Right lung (tissue), 10 donors: ENCODE measurements at places on chromosomes 7 and 10. TPM values are rescaled to one million over a fixed set of nuclear protein-coding genes. Genes with fewer than 3 reads are reported as not detected.
A peak's percentile ranks its signal among the peaks of the same experiment; 100 is the strongest.

DNA sequence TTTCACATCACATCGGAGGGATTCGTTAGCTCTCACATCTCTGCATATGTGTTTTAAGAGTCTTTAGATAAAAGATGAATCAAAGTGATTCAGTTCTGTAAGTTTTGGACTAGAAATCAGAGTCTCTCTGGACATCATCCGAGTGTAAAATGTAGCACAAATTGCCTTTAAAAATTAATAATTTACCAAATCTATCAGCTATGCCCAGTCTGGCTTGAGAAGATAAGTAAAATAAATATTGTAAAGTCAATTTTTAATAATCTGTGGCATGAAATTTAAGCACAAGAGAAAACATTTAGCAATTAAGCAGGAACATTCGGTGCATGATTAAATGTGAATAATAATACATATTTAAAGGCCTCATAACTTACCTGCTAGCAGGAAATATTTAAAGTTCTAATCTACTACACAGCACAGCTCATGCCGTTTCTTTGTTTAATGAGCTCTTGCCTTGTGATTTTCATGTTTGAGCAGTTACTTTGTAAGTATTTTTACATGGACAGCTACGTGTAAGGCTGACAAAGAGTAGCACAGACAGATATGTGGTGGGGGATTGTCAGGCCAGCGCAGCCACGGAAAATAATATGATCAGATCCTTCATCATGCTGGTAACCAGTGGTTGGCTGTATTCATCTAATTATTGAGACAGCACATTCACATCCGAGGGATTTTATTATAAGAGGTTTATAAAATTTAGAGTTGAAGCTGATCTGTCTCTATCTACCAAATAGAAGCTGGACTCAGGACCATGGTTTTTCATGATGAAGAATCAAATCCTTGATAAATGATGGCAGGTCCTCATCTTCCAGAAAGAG is 317.3 kb downstream of the ADARB2 start:
- no peak for DNase-seq

DNA sequence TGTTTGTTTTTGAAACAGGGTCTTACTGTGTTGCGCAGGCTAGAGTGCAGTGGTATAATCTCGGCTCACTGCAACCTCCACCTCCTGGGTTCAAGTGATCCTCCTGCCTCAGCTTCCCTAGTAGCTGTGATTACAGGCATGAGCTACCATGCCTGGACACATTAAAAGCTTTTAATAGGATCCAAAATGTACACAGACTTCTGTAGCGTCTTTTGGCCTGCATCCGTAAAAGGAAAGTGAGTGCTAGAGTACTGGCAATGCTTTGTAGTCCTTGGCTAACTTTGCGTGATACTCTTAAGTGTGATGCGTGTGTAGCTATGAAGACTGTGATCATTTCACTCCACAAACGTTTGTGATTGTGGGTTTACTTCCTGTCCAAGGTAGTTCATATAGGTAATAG is 13.3 kb downstream of the ZRANB1 start:
- DNase-seq, result no peak

DNA sequence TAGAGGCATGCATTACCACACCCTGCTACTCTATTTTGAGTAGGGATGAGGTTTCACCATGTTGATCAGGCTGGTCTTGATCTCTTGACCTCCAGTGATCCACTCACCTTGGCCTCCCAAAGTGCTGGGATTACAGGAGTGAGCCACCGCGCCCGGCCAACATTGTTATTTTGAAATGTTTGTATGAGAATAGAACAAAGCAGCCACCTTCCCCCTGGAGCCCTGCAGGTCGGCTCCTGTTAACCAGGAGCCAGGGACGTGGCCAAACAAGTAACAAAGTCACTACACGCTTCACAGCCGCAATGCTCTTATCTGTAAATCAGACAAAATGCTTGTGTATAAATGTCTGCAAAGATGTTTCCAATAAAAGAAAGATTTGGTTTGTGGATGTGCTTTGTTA is 295.4 kb downstream of the CNTNAP2 start:
- DNase-seq, result no peak

DNA sequence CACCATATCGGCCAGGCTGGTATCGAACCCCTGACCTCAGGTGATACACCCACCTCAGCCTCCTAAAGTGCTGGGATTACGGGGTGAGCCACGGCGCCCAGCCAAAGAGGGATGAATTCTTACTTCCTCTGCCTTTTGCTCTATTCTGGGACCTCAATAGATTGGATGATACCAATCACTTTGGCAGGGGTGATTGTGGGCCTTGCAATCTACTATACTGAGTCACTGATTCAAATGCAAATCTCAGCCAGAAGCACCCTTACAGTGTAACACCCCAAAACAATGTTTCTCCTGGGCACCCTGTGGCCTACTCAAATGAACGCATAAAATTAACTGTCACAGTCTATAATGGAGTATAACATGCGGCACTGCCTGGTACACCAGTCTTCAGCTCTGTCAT is 596.7 kb upstream of the LRRTM3 start:
- no peak for DNase-seq

GRCh38 chr10:14396411-14397048 is 65.8 kb upstream of the FRMD4A start:
- no peak for DNase-seq

- DNase-seq, result no peak
Measured at GRCh38 chr7:93205046-93205445, 21.2 kb downstream of the HEPACAM2 start.

- DNase-seq, result no peak
Measured at GRCh38 chr7:120091807-120092206, 181.2 kb upstream of the KCND2 start.

DNA sequence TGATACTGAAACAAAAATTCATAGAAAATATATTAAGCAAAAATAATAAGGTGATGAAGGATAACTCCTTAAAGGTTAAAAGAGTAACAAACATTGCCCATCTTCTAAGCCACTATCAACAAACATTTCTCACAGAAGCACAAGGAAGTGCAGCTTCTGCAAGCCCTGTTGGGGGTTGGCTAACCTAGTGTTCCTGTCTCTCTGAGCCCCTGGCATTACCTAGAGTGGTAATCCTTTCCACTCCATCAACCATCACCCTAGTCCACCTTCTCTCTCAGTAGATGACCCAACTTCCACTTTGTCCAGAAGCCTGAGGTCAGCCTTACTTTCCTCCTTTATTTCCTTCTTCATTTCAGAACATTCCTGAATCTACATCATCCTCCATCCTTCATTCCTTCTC is 59.7 kb downstream of the HIPK2 start:
- DNase-seq, result no peak

DNA sequence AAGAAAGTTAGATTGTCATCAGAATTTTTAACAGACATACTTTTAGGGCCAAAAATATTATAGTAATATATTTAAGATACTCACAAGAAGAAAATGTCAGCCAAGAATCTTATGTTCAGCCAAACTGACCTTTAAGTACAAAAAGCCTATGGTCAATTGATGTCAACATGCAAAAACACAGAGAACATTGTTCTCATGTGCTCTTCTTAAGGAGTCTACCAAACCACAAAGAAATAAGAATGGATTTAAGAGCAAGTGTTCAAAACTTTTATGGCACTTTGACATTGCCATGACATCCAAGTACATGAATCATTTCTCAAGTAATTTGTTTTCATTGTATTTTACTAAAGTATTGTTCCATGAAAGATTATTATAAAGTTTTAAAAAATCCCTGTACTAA is 180.4 kb downstream of the TMEM26 start:
- DNase-seq, result no peak

DNA sequence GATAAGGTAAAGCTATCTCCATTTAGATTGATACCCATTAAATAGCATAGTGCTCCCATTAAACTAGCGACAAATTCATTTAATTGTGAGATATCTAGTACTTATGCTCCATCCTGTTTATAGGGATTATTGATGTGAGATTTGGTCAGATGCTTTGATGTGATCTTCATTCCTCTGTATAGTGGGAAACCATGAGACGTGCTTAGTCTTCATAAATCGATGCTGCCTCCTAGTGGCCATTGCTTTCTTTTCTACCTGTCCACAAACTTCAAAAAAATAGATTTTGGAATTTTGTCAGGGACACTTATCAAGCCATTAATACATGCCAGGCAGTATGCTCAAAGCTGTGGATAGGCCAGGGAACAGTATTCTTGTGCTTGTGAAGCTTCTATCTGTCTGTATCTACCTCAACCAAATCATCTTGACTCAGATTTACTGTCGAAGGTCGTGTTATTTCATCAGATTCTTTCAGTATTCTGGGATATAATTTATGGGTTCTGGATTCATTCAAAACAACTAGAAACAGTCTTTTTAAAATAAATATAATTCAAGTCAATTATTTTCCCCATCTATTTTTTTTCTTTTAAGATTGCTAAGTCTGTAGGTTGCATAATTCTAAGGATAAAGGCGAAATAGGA is 12.0 kb downstream of the LSM8 start:
- no peak for DNase-seq

- DNase-seq, result peak; percentile 75
Measured at GRCh38 chr10:4291990-4292389, 507.0 kb upstream of the KLF6 start.

DNA sequence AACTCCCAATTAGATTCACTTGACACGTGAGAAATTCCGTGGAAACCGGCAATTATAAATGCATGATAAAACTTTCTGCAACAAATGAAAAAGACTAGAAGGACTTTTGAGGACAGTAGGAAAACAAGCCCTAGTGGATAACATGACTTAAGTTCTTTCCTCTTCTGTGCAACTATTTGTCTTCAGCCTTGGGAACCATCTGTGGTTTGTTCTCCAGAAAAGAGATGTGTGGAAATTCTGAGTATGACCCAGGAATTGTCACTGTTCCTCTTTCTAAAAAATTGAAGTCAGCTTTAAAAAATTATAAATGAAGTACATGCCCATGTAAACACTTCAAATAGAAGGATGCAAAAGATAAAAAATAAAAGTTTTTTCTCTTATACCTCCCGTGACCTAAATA is 128.6 kb upstream of the SVIL start:
- no peak for DNase-seq

- DNase-seq, result no peak
Measured at GRCh38 chr7:51261950-51262795, 54.4 kb downstream of the COBL start.

DNA sequence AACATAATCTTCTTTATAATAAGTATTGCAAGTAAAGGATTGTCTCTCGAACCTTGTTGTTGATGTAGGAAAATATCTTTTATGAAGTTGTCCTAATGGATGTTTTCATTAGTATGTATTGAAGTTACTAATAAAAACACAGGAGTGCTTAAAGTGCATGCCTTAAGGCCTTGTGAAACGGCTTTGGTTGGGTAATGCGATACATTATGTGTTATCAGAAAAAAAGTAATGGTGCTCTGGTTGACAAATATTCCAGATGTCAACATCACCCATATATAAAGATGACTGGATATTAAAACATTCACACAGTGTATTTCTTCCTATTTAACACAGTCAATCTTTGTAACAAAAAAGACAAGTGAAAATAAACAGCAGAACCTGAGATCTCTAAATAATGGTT is 310.7 kb downstream of the PRKG1 start:
- DNase-seq, result no peak

DNA sequence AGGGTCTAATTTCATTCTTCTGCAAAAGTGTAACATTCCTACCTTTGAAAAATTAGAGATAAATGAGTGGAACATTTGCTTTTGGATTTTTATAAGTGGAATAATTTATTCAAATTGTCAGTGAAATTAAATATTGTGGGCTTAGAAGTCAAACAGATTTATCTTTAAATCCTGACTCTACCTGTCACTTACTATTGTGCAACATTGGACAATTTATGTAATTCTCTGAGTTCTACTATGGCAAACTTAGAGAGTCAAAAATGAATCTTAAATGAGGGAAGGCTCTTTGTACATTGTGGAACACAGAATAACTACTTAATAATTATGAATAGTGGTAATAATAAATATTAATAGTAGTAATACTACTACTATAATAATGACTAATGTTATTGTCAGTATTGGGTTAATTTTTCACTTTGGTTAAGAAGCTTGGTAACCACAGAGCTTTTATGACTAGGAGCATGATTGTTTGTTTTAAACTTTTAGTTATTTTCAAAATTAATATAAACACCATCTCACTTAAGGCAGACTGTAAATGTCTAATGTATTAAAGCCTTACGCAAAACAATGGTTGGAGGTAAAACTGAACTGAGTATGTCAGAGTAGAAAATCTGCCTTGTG is 70.0 kb downstream of the PRKG1 start:
- DNase-seq, result no peak

DNA sequence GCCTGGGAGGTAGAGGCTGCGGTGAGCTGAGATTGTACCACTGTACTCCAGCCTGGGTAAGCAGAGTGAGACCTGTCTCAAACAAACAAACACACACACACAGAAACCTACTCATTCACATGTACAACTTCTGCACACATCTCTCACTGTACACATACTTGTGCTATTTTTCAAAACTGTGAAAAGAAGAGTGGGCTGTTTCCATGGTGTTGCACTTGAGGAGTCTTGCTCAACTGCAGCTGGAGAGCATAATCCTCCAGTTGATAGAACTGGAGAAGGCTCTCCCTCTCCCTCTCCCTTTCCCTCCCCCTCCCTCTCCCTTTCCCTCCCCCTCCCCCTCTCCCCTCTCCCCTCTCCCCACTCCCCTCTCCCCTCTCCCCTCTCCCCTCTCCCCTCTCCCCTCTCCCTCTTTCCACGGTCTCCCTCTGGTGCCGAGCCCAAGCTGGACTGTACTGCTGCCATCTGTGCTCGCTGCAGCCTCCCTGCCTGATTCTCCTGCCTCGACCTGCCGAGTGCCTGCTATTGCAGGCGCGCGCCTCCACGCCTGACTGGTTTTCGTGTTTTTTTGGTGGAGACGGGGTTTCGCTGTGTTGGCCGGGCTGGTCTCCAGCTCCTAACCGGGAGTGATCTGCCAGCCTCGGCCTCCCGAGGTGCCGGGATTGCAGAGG is 43.7 kb upstream of the DLD start:
- no peak for DNase-seq

DNA sequence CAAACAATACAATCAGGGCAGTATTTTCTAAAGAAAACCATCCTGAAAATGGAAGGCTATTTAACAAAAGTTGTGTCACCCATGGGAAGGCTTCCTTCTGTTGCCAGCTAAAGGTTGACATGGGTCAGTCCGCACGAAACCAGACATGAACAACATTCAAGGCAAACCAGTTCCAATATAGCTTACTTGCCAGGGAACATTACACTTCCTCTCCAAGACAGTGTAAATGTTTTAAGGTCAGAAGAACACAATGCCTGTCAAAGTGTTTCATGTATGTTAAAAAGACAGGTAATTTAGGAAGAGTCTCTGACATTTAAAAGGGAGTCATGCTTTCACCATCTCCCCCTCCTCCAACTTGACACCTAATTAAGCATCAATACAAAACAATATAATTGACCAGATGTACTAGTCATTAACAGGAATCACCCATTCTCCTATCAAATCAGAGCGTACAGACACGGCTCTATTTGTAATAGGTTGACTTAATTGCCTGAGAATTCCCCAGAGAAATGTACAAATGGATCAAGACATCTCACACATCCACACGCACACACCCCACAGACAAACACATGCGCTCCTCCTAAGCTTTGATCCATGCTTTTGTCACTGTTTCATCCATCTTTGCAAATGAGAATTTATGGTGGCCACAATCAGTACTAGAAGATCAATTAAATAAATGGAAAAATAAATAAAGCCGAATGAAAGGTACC is 69.5 kb downstream of the CACNA2D1 start:
- DNase-seq, result no peak

The MTG1 gene
- 71.4 TPM for polyA plus RNA-seq

The PRKG1 gene
- 12.4 TPM for polyA plus RNA-seq

The TDRD1 gene
- 0.19 TPM for polyA plus RNA-seq

The TMEM176A gene
- polyA plus RNA-seq, result 6.8 TPM

The TMEM184A gene
- 2.5 TPM for polyA plus RNA-seq

The FEZF1 gene
- polyA plus RNA-seq, result not detected

The KAZALD1 gene
- polyA plus RNA-seq, result 12.8 TPM

The LBX1 gene
- polyA plus RNA-seq, result 1.5 TPM

The WEE2 gene
- polyA plus RNA-seq, result 0.60 TPM

The KIAA1549 gene
- 11.5 TPM for polyA plus RNA-seq
